ENCODE measurements at places on chromosomes 13 and 19. TPM values are rescaled to one million over a fixed set of nuclear protein-coding genes. Genes with fewer than 3 reads are reported as not detected.

Gene TGFBR3L
- 4.4 TPM for total RNA-seq

Gene TMEM59L
- total RNA-seq = 1.3 TPM

Gene RANBP3
- 68.4 TPM for total RNA-seq

Gene B3GNT8
- total RNA-seq = 3.9 TPM

Gene WDR87
- not detected for total RNA-seq

Gene CCDC169
- 2.5 TPM for total RNA-seq

Gene CLEC4M
- total RNA-seq = not detected

Gene POU2F2
- 0.38 TPM for total RNA-seq

Gene CATSPERD
- total RNA-seq = not detected

Gene SLC46A3
- 5.6 TPM for total RNA-seq

Gene KASH5
- total RNA-seq = not detected

Gene ZNF85
- 8.0 TPM for total RNA-seq

Gene DENND1C
- 0.81 TPM for total RNA-seq

Gene PSG7
- not detected for total RNA-seq

Gene KLK12
- total RNA-seq = not detected

Gene LYPD5
- total RNA-seq = 0.33 TPM

Gene SYMPK
- 45.0 TPM for total RNA-seq

Gene SSC5D
- 34.0 TPM for total RNA-seq

Gene NAPSA
- total RNA-seq = 0.65 TPM

Gene COX6B2
- total RNA-seq = not detected

Gene OR7A5
- not detected for total RNA-seq

Gene GSX1
- not detected for total RNA-seq

Gene ZSCAN4
- total RNA-seq = not detected

All from mesangial cell (primary cell).